ENCODE measurements at places on chromosomes 2 and 18.

DNA sequence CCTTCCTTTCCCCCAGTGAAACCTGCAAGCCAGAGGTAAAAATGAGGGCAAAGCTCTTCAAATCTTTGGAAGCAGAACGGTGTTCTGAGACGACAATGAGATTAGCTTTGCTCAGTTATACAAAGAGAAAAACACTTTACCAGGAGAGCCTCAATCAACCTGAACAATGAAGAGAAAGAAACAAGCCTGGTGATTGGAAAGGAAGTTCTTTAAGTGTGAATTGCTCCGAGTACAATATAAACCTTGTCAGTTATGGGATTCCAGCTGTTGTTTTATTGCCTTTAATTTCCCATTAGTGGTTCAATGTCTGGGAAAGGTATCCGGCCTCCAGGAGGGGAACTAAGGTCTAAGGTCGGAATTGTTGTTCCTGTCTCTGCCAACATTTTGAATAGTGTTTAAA is 901.6 kb downstream of the EPHA4 start:
- no peak for DNase-seq

GRCh38 chr2:46451131-46451711 is 28.1 kb upstream of the TMEM247 start:
- no peak for DNase-seq

DNA sequence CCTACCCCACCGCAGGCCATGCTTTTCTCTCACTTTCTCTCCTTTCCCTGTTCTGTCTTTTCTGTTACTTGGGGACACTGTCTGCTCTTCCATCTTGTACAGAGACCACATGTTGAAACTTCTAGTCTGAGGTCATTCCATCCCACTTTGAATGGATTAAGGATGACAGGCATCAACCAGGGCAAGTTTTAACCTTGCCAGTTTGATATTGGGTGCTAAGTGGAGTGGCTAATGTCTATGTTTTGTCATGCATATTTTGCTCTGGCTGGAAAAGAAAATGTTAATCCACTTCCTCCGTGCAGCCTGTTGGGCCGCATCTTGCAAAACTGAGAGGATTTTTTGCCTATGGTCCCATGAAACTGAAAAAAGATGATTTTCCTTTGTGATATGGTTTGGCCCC is 205.5 kb upstream of the SESTD1 start:
- no peak for DNase-seq

- no peak for DNase-seq
Measured at GRCh38 chr2:33535421-33535820, 59.0 kb downstream of the RASGRP3 start.

DNA sequence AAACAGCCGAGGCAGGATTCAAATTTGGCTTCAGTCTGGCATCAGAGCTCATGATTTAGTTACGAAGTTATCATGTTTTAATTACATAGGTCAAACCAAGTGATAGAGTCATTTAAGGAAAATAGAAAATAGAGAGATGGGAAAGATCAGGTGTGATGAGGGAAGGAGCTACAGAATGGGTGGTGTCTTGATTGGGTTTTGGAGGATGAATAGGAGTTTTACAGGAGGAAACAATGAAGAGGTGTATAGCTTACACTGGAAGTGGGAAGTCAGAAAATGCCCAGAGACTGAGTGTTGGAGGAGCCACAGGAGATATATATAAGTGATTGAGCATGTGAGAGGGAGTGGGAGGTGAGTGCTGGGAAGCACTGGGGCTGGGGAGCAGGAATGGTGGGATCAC is 264.2 kb upstream of the TNP1 start:
- no peak for DNase-seq

GRCh38 chr18:11199477-11199876 is 50.1 kb upstream of the PIEZO2 start:
- DNase-seq, result no peak

GRCh38 chr2:214651451-214651850 is 158.0 kb downstream of the BARD1 start:
- DNase-seq, result no peak

DNA sequence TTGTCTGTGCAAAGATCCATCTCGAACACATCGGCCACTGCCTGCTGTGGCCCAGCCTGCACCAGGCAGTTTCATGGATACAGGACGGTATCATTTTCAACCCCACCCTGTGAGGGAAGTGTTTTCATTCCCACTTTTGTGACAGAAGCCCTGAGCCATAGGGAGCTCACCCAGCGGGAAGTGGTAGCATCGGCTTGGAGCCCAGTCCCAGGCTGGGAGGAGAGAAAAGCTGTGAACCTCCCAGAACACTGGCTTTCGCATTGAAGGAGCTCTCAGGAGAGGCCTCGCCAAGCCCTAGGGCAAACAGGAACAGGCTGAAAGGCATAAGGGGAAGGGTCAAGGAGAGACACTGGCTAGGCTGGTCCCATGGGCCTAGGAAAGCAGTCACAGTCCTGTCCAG is 166.1 kb downstream of the TFCP2L1 start:
- no peak for DNase-seq

- DNase-seq, result no peak
Measured at GRCh38 chr18:49460976-49461601, 644 bp upstream of the DYM start.

- DNase-seq, result no peak
Measured at GRCh38 chr2:1675633-1676032, 68.7 kb downstream of the PXDN start.

DNA sequence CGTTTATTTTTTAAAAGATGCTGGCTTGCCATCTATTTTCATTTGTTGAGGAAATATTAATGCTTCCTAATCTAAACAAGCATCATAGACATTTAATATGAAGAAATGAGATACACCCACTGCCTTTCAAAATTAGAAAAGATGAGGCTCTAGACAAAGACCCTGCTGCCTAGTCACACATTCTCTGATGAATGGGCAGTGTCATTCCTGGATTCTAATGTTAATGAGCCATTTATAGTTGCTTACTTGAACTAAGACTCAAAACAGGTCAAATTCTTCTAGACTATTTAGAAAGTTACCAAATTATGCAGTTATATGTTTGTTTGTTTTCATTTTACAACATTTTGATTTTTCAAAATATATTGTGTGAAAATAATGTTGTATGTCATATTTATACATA is 237.6 kb downstream of the CDH7 start:
- DNase-seq, result no peak
